ENCODE measurements at places on chromosomes 3 and 15.
A peak's percentile ranks its signal among the peaks of the same experiment; 100 is the strongest.

- no peak for DNase-seq
Observed at GRCh38 chr3:197573048-197573767, 17.4 kb upstream of the BDH1 start.

DNA sequence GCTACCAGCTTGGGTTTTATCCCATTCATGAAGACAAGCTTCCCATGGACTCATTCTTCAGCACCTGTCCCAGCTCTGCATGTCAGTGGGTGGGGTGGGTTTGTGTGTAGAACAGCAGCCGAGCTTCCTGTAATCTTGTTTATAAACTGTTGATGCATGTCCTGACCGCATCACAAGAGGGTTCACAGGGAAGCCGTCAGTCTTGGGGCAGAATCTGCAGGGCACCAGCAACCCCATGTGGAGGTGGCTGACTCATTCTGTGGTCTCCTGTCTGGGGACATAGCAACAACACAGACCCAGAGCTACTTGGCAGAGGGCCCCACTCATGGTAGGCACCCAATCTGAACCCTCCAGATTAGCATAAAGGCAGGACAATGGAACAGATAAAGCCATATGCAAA is 35.6 kb downstream of the DAPK2 start:
- peak; percentile 61 for DNase-seq

DNA sequence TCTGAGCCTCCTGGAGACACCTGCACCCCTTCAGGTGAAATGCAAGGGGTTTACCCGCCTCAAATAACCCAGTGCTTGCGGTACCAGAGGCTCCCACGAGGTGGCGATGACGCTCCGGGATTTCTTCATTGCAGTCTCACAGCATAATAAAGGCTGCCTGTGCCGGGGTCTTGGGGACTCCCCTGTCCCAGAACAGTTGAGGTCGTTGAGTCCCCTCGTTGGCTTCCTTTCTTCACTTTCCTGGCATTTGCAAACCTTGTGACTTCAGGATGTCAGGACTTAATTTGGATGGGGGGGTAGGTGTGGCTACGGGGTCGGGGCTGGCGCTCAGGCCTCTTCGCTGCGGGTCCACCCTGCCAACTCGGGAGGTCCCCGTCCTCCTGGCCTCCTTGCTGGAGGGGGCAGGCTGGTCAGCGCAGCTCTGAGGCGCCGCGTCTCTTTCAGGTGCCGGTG is 1.3 kb downstream of the GNAT1 start:
- DNase-seq: peak; percentile 73

DNA sequence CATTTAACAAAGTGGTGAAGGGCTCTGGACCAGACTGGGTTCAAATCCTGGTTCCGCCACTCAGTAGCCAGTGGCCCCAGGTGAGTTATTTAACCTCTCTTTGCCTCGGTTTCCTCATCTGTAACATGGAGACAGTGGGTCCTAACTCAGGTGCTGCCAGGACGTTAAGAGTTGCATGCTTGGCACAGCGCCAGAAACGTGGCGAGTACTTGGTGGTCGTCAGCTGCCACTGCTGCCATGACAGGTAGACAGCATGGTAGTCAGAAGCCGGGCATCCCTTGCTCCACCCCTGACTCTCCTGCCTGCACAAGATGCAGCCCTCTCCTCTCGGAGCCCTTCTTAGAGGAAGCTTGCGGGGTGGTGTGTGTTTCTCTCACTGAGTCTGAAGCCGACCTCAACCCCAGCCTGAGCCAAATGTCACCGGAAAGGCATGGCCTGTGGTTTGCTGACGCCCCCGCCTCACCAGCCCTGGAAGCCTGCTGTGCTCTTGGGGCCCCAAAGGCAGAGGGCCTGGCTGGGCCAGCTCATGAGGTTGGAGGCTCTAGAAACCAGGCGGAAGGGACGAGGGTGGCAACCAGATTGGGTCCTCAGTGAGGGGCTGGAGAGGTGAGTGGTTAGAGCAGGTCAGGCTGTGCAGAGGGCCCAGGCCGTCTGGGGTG is 160.8 kb upstream of the TLE3 start:
- DNase-seq: peak; percentile 46

GRCh38 chr3:15768421-15769255 is 29.1 kb downstream of the ANKRD28 start:
- DNase-seq: no peak

DNA sequence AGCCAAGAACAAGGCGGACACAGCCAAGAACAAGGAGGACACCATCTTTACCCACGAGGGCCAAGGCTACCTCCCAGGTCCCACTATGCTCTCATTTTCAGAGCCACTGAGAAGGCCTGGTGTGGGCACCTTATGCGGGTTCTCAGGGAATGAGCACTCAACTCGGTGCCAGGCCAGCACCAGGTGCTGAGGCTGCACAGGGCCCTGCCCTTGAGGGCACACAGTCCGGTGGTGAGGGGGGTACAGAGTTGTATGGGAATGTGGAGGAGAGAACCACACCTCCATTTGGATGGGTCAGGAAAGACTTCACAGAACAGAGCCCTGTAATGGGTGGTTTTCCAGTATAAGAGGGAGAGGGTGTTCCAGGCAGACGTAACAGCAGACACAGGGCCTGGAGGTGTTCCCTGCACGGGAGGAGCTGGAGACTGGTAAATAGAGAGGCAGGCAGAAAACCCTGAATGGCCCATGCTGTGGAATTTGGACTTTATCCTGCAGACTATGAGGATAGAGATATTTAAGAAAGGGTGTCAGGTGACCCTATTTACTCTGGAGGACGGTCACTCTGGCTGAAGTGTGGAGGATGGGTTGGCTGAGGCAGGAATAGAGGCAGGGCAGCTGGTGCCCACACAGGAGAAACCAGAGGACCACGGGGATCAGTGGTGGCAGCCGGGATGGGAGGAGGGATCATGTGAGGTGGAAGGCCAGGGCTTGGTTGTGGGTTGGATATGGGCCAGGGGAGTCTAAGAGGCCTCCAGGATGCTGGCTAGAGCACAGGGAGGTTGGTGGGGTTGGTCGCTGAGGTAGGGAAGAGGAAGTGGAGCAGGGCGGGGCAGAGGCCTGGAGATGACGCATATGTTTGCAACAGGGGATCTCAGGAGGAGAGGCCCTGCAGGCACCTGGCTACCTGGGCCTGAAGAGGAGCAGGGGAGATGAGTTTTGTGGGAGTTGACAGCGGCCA is 34.6 kb downstream of the CRABP1 start:
- no peak for DNase-seq

DNA sequence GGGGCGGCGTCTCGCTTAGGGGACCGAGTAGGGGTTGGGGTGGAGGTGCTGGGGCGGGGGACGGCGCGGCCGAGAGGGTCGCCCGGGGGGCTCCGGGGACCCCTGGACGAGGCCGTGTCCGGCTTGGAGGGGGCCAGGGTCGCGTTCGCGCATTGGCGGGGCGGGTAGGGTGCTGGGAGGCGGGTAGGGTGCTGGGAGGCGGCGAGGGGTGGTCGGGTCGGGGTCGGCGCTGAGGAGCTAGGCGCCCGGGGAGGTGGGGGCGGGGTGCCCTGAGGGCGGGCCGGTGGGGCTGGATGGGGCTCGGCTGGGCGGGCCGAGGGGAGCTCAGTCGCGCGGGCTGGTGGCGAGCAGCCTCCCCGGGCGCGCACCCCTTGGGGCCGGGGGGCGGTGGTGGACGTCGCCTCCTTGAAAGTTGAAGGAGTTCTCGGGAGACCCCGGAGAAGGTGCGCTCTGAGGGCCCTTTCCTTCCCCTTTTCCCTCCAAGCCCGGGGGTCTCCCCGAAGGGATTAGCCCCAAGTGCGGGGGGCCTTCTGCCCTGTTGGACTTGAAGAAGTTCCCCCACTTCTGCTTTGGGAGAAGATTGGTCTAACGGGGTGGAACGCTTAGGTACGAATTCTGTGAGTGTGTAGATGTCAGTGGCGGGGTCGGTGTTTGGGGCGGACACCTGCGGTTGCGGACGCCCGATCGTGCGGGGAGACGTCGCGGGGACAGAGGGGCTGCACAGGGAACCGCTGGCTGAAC is 543 bp downstream of the MEF2A start:
- no peak for DNase-seq

GRCh38 chr3:66885326-66886000 is 112.6 kb upstream of the KBTBD8 start:
- no peak for DNase-seq

DNA sequence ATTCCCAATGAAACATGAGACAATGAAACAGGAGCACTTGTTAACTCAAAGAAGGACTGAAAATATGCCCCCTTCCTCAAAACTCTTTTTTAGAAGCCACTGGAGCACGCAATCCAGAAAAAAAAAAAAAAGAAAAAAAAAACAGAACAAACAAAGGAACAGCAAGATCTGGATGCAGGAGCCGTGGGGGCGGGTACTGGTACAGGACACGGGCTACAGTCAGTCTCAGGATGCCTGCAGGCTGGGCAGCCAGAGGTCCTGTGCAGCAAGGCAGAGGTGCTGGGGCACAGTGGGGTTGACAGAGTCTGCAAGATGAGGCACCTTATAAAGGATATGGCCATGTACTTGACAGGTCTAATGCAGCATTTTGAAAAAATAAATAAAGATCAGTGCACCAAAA is 22.3 kb upstream of the ALDH1L1 start:
- no peak for DNase-seq

DNA sequence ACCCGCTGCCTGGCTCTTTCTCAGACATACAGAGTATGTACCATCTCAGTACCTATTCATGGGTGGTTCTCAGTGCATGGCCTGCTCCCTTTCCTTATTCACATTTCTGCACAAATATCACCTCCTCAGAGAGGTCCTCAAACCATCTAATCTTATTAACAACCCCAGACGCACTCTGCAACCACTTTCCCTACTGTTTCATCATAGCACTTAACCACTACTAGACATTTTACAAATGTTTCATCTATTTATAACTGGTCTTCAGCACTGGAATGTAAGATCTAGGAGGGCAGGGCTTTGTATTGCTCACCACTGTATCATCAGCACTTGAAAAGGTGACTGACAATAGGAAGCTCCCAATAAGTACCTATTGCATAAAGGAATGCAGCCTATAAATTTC is 45.1 kb downstream of the TNIK start:
- no peak for DNase-seq

Measured in stimulated activated CD8-positive, alpha-beta memory T cell treated with anti-CD3 and anti-CD28 coated beads, Interleukin-7, amount 100 ng/mL, for 24 hours (primary cell).